Lung microvascular endothelial cell (primary cell): ENCODE measurements at places on chromosomes 3 and 15. TPM values are rescaled to one million over a fixed set of nuclear protein-coding genes. Genes with fewer than 3 reads are reported as not detected.

ENTPD3 gene
- not detected in 2 replicates for total RNA-seq

MED12L gene
- total RNA-seq = under 0.01 TPM in 1 of 2 replicates, not detected in the other

DPPA2 gene
- not detected in 2 replicates for total RNA-seq

- DNase-seq = no peak
These were observed 50.0 kb downstream of the AMOTL2 start for GRCh38 chr3:134323966-134324962.

PROS1 gene
- total RNA-seq = 7.8 and 25.6 TPM in 2 replicates

ASB14 gene
- not detected in 2 replicates for total RNA-seq
